Suppressor macrophage treated with lipopolysaccharide for 1 hour (primary cell): ENCODE measurements at places on chromosomes 2 and 18.

DNA sequence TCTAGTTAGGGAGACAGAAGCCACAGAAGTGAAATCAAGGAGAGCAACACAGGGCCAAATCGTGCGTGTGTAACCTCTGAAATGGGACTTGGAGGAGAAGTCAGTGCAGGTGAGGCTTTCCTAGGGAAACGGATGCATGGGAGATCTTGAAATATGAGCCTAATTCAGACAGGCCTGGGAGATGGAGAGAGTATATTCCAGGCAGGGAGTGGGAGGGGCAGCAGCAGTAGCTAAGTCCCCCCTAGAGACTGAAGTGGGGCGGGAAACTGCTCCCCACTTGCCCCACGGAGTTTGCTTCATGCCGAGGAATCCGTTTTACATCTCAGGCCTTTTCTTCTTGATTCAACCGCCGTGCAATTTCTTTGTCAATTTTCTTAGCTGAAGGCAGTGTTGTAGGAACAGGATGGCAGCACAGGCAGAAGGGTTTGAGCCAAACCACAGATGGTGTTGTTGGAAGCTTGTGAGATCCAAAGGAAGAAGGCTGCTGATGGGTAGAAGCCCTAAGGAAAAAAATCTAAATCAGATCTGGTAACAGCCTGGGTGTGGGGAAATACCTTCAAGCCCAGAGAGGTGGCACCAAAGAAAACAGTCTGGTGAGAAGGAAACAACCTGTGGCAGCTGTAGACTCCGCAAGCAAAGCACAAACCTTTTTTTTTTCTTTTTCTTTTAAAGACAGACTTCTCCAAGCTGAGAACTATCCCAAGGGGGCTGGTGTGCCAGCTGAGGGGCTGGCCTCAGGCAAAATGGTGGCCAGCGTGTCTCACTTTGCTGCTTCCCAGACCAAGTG is 40.2 kb downstream of the EPAS1 start:
- DNase-seq, result no peak

- no peak for DNase-seq
Observed at GRCh38 chr2:222193328-222193983, 105.3 kb downstream of the PAX3 start.

- DNase-seq, result no peak
Observed at GRCh38 chr2:232502511-232502910, 14.9 kb upstream of the ECEL1 start.

GRCh38 chr2:220188031-220188430 is 560.6 kb downstream of the SLC4A3 start:
- DNase-seq, result no peak

DNA sequence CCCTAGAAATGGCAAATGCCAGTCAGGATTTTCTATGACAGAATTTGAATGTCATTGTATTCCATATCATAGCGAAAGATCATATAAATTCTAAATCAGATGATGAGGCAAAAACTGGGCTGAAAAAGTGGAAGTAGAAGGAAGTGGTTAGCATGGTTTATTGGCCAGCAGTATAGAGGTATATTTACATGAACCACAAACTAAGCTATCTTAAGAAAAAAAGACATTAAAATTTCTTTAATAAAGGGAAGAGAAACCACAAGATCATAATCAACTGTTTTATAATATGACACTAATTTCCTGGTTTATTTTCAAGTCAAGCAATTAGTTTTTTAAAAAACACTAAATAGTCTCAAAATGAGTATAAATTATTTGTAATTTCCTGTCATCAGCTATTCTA is 123.2 kb upstream of the LRP1B start:
- no peak for DNase-seq

DNA sequence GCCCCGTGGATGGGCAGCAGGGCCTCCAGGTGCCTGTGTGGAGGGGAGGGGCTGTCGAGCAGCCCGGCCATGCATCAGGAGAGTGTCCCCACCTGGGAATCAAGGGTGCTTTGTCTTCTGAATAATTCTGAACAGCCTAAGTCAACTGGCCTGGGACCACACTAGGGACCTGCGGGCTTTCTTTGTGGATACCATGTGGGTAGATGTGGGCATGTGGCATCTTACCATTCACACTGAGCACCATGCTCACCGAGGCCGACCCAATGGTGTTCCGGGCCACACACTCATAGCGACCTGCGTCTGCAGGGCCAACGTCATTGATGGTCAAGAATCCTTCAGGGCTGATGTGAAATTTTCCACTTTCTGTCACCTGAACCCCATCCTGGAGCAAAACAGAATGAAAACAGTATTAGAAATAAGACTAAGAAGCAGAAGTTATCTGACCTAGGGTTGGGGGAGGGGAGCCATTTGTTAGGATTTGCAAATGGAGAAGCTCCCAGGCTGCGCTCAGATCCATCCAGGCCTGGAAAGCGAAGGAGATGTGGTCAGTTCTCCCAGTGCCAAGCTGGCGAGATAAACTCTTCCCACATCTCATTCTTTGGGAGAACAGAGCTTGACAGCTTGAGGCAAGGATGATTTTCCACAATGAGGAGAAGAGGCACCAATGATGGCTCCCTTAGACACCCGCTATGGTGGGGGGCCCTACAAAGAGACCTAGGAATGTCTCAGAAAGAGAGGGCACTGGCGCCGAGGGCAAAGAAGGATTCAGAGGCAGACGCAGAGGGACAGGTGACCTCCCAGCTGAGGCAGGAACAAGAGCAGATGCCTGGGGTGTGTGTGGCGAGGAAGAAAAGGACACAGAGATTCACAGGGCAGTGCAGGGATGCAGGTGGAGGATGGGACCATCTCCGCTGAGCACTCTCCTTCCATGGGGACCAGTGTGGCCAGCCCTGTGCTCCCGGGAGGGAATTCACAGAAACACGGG is 83.4 kb downstream of the PXDN start:
- no peak for DNase-seq

GRCh38 chr18:1544016-1544415 is 639.3 kb downstream of the ADCYAP1 start:
- no peak for DNase-seq

- DNase-seq, result peak; percentile 10
Observed at GRCh38 chr18:74897971-74898657, 300.4 kb downstream of the ZNF407 start.

- DNase-seq, result no peak
Observed at GRCh38 chr2:150256736-150257135, 230.7 kb downstream of the RND3 start.

GRCh38 chr2:239253264-239253663 is 147.6 kb downstream of the HDAC4 start:
- peak; percentile 25 for DNase-seq

- DNase-seq, result no peak
Observed at GRCh38 chr2:154960802-154961583, 262.5 kb downstream of the KCNJ3 start.

- DNase-seq, result no peak
Observed at GRCh38 chr18:48186131-48186766, 222.9 kb downstream of the ZBTB7C start.

- DNase-seq, result no peak
Observed at GRCh38 chr2:8563814-8564474, 117.9 kb upstream of the ID2 start.

- no peak for DNase-seq
Observed at GRCh38 chr2:183408562-183408961, 284.3 kb downstream of the NUP35 start.

- DNase-seq, result no peak
Observed at GRCh38 chr2:34423301-34423700, 824.2 kb upstream of the FAM98A start.

DNA sequence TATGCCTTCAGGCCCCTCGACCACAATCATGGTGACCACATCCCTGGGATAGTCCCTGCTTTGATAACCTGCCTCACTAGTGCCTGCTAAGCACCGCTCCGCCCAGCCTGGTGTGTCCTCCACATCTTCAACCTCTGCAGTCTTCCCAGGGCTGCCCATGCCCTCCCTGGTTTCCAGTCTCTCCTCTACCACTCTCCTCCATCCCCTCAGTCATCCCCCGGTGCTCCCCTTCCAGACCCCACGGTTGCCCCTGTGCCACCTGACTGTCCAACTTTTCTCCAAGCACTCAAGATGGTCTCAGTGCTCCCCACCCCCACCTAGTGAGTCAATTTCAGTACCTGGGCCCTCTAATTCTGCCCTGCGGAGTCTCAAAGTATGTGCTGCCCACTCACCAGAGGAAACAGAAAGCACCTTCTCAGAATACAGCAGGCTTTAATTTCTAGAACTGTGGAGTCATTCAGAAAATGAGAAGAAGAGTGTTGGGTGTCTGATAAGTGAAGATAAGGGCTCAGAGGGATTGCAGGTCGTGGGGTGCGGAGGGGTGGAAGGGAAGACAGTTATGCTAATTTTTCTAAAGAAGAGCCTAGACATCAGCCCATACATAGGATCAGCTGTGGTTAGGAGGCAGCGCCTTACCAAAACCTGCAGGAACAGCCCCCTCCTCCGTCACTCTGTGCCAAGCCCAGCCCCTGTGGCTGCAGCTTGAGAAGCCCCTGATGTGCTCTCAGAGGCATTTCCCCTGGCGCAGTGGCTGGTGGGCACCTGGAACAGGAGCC is 53.6 kb upstream of the CAB39 start:
- no peak for DNase-seq

GRCh38 chr2:73852020-73852419 is 23.3 kb downstream of the STAMBP start:
- peak; percentile 69 for DNase-seq

DNA sequence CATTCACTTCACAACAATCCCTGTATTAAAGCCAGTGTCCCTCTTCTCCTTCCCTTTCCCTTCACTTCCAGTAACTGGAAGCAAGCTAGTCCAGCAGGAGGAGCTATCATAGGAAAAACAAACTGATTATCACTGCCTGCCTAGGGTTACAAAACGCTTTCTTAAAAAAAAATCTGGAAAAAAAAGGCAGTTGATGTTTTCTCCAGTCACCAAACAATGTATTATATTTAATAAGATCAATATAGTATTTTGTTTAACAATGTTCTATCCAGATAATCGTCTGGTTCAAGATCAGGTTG is 78.8 kb upstream of the ITGB6 start:
- DNase-seq, result peak; percentile 28

GRCh38 chr2:135845257-135845656 is 8.3 kb upstream of the LCT start:
- no peak for DNase-seq

DNA sequence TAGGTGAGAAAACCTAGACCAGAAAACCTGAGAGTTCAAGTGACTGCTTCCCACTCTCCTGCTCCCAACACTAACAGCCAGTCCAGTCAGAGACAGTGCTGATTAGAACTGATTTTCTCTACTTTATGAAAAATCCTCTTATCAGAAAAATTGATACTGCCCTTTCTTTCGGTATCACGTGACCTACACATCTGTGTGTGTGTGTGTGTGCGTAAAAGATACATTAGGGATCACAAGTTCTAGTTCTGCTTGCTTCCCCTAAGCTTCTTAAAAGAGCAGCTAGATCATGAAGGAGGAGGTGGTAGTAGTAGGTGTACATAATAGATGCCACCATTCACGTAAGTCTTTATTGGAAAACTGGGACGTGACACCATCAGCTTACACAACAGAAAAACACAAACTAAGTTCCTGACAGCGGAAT is 1.5 kb downstream of the ARL5A start:
- DNase-seq, result peak; percentile 67

DNA sequence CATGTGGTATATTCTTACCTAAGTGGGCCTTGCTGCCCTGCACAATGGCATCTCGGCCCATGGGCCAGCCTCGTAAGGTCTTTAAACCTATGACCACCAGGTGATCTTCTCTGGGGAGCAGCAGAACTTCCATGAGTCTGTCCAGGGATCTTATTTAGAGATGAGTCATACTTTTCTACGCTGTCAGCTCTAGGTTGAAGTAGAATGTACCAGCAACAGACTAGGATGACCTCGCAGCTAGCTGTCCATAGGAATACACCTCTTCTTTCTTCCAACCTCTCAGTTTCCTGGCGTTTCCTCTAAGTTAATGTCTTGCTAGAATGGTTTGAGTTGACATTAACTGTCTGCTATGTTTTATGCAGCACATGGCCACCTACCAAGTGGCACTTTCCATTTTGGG is 15.6 kb upstream of the CXCR4 start:
- peak; percentile 40 for DNase-seq

- peak; percentile 62 for DNase-seq
Observed at GRCh38 chr2:45024600-45025291, 15.5 kb upstream of the SIX2 start.

DNA sequence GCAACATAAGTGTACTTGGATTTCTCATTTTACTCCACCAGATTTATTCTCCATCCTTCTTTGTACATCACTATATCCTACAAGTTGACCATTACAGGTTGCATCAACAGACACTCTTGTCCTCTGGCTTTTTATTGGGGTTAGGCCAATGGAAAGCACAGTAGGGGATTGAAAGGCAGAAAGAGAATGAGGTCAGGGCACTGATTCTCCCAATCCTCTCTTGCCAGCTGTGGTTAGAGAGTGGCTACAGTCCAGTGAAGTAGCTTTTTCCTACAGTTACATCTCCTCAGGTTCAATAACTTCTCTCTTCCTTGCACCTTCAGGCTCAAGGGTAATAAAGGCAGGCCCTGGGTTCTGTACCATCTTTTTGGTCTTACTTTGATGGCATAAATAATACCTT is 20.2 kb upstream of the COL5A2 start:
- no peak for DNase-seq

- no peak for DNase-seq
Observed at GRCh38 chr2:159459279-159459678, 157.1 kb downstream of the BAZ2B start.

DNA sequence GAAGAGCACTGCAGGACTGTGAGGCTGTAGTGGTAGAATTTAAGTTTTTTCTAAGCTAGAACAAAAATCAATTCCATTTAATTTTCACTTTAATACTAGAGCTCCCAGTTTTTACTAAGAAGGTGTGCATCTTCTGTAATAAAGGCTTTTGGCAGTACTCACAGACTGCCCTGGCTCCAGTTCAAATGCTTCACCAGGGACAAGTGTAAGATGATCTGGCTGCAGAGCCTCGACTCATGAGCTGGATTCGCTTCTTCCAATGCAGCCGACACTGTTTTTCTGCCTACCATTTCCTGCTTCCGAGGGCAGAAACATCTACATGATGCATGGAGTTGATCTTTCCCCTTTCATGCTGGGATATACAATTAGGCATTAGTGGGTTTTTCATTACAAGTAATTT is 87.0 kb downstream of the FARSB start:
- no peak for DNase-seq

DNA sequence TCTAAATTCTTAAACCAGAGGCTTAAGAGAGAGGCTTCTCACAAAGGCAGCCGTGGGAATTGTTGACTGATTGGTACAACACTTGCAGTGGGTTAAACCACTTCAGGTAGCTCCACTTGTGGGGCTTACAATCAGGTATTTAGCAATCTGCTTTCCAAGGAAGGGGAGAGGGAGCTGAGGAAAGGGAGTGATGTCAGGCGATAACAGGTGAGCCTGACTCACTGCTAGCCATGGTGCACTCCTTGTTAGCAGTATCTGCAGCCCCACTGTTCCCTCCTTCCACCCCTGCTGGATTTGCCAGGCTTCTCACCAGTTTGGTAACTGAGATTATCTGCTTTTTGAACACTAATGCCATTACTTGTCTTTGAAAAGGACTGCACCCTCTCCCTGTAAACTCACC is 1056.7 kb upstream of the FANCL start:
- DNase-seq, result no peak
